Osteoblast (primary cell): ENCODE measurements at places on chromosomes 16 and 17. TPM values are rescaled to one million over a fixed set of nuclear protein-coding genes. Genes with fewer than 3 reads are reported as not detected.

Gene PIP4K2B
- 48.1 and 65.4 TPM in 2 replicates for total RNA-seq

Gene SMIM22
- total RNA-seq = not detected in 2 replicates

Gene SP6
- total RNA-seq = under 0.01 TPM in 2 replicates

Gene ZNF207
- 131 and 144 TPM in 2 replicates for total RNA-seq

Gene KRTAP4-3
- total RNA-seq = not detected in 2 replicates

Gene PRSS22
- total RNA-seq = not detected in 2 replicates

Gene TSC2
- 73.1 and 78.9 TPM in 2 replicates for total RNA-seq

Gene CTRB1
- total RNA-seq = not detected in 2 replicates

Gene CES4A
- 1.5 and 1.8 TPM in 2 replicates for total RNA-seq

Gene SPIRE2
- total RNA-seq = 0.72 and 1.5 TPM in 2 replicates

Gene SKAP1
- total RNA-seq = not detected in 2 replicates

Gene KIF2B
- not detected in 2 replicates for total RNA-seq

Gene PRSS33
- total RNA-seq = not detected in 2 replicates

Gene FUS
- 24.2 and 30.4 TPM in 2 replicates for total RNA-seq

Gene GRAP
- total RNA-seq = under 0.01 TPM in 1 of 2 replicates, not detected in the other

Gene HOXB4
- total RNA-seq = 0.29 and 0.36 TPM in 2 replicates

Gene LGALS3BP
- total RNA-seq = 388 and 457 TPM in 2 replicates

Gene STX1B
- 0.72 and 2.9 TPM in 2 replicates for total RNA-seq

Gene RRAD
- 3.2 and 4.3 TPM in 2 replicates for total RNA-seq

Gene PRKCB
- under 0.01 TPM in 2 replicates for total RNA-seq

Gene PRAC1
- 0.88 TPM in 1 of 2 replicates, not detected in the other for total RNA-seq

Gene RHBDL1
- total RNA-seq = 0.88 and 1.1 TPM in 2 replicates

Gene CCL15
- not detected in 2 replicates for total RNA-seq

Gene VAC14
- 72.7 and 83.7 TPM in 2 replicates for total RNA-seq

Gene ALOX12B
- total RNA-seq = not detected in 2 replicates

Gene MGAT5B
- total RNA-seq = 0.36 and 0.59 TPM in 2 replicates

Gene CACNG3
- total RNA-seq = not detected in 2 replicates

Gene ZNHIT3
- total RNA-seq = 27.7 and 29.3 TPM in 2 replicates

Gene TBC1D3L
- total RNA-seq = 4.0 TPM in 1 of 2 replicates, not detected in the other

Gene TMEM114
- not detected in 2 replicates for total RNA-seq

Gene SOX15
- 0.59 and 0.72 TPM in 2 replicates for total RNA-seq

Gene HASPIN
- total RNA-seq = 1.4 and 1.5 TPM in 2 replicates

Gene CD300LF
- total RNA-seq = not detected in 2 replicates

Gene PRSS53
- total RNA-seq = 2.7 and 2.9 TPM in 2 replicates
